ENCODE measurements at places on chromosomes 1 and 21.

DNA sequence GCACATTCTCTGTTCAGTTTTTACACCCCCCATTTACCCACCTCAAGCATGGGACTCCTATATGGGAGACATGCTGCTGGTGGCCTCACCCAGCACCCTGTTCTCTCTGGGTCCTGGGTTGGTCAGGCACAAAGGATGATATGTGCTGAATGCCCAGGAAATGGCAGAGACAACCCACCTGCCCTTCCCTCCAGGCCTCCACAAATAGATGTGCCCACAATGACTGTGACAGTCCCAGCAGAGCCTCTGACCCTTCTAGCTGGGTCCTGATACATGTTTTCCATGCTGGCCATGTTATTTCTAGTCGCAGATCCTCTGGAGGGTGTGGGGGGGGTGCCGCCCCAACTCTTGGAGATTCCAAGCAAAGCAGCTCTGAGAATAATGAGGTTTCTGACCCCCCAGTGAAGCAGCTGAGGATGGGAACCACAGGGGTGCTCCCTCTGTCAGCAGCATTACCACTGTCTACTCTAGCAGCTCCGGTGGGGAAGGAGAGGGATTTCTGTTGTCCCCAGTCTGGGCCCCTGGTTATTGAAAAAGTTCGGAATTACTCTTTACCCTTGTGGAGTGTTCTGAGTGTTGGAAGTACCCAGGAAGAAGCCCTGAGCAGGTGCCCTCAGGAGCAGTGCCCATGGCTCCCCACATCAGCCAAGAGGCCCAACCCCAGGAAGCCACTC, 1.2 kb upstream of the CCDC28B start:
- no peak for DNase-seq

DNA sequence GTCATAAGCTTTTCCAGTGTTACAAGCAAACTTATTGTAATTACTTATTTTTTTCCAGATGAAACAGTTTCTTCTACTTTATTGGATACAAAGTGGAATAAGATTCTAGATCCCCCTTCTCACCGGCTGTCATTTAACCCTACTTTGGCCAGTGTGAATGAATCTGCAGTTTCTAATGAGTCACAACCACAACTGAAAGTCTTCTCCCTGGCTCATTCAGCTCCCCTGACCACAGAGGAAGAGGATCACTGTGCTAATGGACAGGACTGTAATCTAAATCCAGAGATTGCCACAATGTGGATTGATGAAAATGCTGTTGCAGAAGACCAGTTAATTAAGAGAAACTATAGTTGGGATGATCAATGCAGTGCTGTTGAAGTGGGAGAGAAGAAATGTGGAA, 95.5 kb downstream of the ZFYVE9 start:
- no peak for DNase-seq

GRCh38 chr1:62381831-62382657, 54.8 kb upstream of the USP1 start:
- DNase-seq: no peak

DNA sequence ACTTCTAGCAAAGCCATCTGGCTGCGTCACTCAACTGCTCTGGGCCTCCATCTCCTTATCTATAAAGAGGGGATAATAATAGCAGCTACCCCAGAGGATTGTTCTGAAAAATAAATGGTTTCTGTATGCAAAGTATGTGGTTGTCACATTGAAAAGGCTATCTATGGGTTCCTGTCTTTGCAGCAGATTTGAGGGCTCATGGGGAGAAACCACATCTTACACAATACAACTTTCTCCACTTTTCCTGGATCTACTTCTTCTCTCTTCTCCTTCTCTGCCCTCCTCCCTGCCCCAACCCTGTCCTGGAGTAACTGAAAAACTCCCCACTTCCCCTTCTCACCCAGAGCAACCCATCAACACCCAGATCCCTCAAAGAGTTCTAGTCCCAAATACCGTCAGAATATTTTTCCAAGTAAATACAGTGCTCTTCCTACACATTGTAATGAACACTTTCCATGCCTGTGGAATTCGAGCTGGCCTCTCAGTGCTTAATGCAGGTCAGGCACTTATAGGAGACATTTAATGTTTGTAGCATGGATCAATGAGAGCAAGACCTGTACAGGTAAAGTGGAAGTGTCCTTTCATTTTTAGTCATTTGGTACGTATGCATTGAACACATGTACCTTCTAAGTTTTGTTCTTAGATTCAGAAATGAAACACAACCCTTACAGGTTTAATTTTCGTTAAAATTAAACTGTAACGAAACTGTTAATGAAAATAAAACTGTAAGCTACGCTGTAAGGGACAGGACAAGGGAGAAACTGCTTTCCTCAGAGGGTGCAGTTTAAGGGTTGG, 131.9 kb downstream of the AK5 start:
- DNase-seq: no peak

Measured in mucosa of descending colon (tissue), 3 donors.